Aorta (tissue), 5 donors: ENCODE measurements at places on chromosomes 3 and 15. TPM values are rescaled to one million over a fixed set of nuclear protein-coding genes. Genes with fewer than 3 reads are reported as not detected.

Gene HGD
- 10.0 TPM for polyA plus RNA-seq

Gene CHL1
- 0.08 TPM for polyA plus RNA-seq

Gene TSEN2
- 13.4 TPM for polyA plus RNA-seq

Gene ALPK3
- polyA plus RNA-seq: 11.1 TPM

Gene RAB27A
- polyA plus RNA-seq: 34.7 TPM

Gene TMEM45A
- polyA plus RNA-seq: 29.2 TPM

Gene PDCD7
- polyA plus RNA-seq: 11.1 TPM
